ENCODE measurements at places on chromosomes 4 and X.

DNA sequence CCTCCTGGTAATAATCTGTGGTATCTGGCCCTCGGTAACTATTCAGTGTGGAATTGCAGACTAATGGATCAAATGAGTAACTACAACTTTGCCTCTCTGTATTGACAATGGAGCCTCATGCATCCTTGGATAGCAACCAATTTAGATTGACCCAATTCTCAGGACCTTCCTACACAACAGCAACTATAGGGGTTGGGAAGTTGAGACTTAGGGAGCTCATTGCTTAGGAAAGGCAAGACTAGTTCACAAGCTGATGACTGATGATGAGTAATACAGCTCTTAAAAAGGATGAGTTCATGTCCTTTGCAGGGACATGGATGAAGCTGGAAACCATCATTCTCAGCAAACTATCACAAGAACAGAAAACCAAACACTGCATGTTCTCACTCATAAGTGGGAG lies 47.5 kb upstream of the KLHL13 start:
- no peak for DNase-seq

DNA sequence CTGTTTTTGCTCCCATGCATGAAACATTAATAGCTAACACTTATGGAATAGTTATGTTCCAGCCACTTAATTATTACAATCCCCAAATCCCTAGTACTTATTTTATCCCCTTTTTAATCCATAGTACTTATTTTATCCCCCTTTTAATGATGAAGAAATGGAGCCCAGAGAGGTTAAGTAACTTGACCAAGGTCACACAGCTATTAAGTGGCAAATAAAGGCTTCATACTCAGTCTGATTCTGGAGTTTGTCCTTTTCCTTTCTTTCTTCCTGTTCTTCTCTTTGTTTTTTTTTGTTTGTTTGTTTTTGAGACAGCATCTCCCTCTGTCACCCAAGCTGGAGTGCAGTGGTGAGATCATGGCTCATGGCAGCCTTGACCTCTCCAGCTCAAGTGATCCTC lies 2.2 kb downstream of the NKAP start:
- no peak for DNase-seq

GRCh38 chr4:127622921-127623796 lies 9.6 kb upstream of the INTU start:
- DNase-seq = no peak

DNA sequence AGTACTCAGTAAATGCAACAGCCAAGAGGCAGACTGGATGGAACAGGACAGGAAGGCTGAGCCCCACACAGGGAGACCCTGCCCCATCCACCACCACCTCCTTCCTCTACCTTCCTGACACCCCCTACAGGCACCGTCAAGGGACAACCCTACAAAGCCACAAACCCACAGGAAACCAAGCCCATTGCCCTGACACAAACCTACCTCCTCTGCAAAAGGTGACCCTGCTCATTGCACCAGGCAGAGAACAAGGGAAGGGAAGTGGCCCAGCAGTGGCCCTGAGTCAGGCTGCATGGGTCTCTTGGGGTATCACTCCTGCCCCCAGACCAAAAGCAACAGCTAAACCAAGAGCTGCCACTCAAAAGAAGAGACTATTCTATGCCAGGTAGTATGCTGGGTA lies 21.0 kb downstream of the JAKMIP1 start:
- DNase-seq = no peak

DNA sequence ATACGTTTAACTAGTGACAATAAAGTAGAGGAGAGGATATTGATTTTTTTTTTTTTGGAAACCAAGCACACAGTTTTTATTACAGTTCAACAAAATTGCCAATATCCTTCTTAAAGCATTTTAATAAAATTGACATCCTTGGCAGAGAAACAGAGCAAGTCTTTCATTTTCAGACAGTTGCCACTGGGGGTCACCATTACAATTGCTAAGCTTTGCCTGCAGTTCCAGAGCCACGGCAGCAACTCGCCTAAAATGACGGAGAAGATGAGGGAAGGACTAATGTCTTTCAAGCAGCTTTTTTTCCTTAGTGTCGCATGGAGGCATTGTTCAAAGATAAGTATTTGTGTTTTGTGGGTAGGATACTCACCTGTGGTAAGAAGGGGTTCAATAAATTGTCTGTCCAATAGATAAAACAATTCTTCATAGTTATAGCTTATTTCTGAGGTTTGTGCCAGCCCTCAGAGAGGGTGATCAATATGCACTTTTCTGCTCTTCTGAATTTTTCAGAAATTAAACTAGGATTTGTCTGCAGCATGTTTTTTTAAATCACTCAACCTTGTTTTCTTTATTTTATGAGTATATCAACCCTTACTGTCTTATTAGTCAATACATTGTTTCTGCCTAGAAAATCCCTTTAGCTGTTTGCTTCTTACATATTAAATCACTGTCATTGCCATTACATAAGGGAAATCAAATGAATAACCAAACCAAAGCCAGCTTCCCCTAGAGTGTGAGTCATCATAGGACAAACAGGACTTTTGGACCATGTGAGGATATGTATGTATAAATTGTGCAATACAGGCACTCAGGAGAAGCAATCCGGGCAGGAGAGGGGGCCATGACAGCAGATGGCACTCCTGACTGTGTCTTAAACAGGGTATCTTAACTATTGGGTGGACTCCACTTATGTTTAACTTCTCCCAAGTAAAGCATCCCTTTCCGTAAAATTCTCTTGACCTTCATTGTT lies 508.1 kb upstream of the ARX start:
- DNase-seq = no peak

GRCh38 chrX:113192418-113192817 lies 351.8 kb upstream of the AMOT start:
- DNase-seq = no peak

- no peak for DNase-seq
Observed at GRCh38 chr4:98784947-98785706, 126.7 kb upstream of the TSPAN5 start.

DNA sequence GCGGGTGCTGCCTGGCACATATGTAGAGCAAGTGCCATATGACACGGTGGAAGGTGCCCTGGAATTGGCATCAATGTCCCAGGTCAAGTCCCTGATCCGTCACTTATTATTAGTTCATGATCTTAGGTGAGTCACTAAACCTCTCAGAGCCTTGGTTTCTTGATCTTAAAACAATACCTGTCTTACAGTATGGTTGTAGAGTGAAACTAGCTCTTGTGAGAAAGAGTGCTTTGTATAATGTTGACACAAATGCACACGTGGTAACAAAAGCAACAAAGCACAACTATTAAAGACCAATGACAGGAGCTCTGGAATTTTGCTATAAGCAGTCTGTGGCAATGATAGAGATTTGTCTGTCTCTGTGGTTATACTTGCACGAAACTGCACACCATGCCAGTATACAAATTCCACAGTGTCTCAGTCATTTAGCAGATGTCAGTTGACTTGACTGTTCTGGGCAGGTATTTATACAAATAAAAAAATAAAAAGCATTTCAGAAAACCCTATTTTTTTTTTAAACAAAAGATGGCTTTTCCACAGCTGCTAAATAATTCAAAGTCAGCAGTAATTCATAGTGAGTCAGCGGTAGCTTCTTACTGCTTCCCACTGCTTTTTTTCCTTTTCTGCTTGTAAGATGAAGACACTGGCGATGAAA lies 19.7 kb upstream of the ACSL1 start:
- no peak for DNase-seq

- no peak for DNase-seq
Observed at GRCh38 chr4:7348946-7349900, 85.5 kb downstream of the PSAPL1 start.

All from stimulated activated CD8-positive, alpha-beta memory T cell treated with anti-CD3 and anti-CD28 coated beads, Interleukin-15, amount 100 ng/mL, for 4 hours (primary cell).